Camera-type eye (tissue), 1 donor: ENCODE measurements at places on chromosomes 1 and 21. TPM values are rescaled to one million over a fixed set of nuclear protein-coding genes. Genes with fewer than 3 reads are reported as not detected.

The OR2T35 gene
- not detected for total RNA-seq

The S100B gene
- 67.8 TPM for total RNA-seq

The PTPRF gene
- total RNA-seq, result 169 TPM

The PRR9 gene
- total RNA-seq, result not detected

The TBX19 gene
- 1.8 TPM for total RNA-seq
